ENCODE measurements at places on chromosomes 3 and 15. TPM values are rescaled to one million over a fixed set of nuclear protein-coding genes. Genes with fewer than 3 reads are reported as not detected.

The LRRIQ4 gene
- total RNA-seq, result 0.09 TPM

The POLR2H gene
- 70.1 TPM for total RNA-seq

The PLCL2 gene
- total RNA-seq, result 11.6 TPM

The REC114 gene
- total RNA-seq, result not detected

The SLC51B gene
- not detected for total RNA-seq

The CSNK1G1 gene
- total RNA-seq, result 13.8 TPM

The CADM2 gene
- total RNA-seq, result not detected

The CILP gene
- total RNA-seq, result 0.16 TPM

The USP50 gene
- 0.72 TPM for total RNA-seq

The ARHGAP31 gene
- total RNA-seq, result 23.5 TPM

The RTP3 gene
- not detected for total RNA-seq

The ZNF80 gene
- not detected for total RNA-seq

The SMCO1 gene
- not detected for total RNA-seq

The AHSG gene
- total RNA-seq, result not detected

The ADAMTS7 gene
- total RNA-seq, result 7.5 TPM

The SLC35G2 gene
- 14.7 TPM for total RNA-seq
